ENCODE measurements at places on chromosomes 6 and 20. TPM values are rescaled to one million over a fixed set of nuclear protein-coding genes. Genes with fewer than 3 reads are reported as not detected.

The ESR1 gene
- total RNA-seq, result 0.24 TPM

The MCCD1 gene
- not detected for total RNA-seq

GRCh38 chr20:10659651-10660601, 13.9 kb downstream of the JAG1 start:
- H3K4me1 ChIP-seq, result peaks cover 63% of the 10 kb centered on the region
- no peak for DNase-seq
- no peaks in the 10 kb centered on the region for H3K27me3 ChIP-seq
- peak overlapping the region; percentile 35 for H3K4me3 ChIP-seq
- peaks cover 72% of the 10 kb centered on the region for H3K36me3 ChIP-seq
- H3K27ac ChIP-seq, result peak overlapping the region; percentile 75

GRCh38 chr6:106536851-106537250, 92.4 kb downstream of the RTN4IP1 start:
- no peak overlapping the region for H3K27ac ChIP-seq
- H3K36me3 ChIP-seq, result no peaks in the 10 kb centered on the region
- H3K4me3 ChIP-seq, result no peak overlapping the region
- H3K27me3 ChIP-seq, result peaks cover 6% of the 10 kb centered on the region
- DNase-seq, result no peak
